T-helper 9 cell (primary cell): ENCODE measurements at places on chromosomes 1 and 21.

GRCh38 chr1:110393691-110394492, 3.1 kb upstream of the SLC16A4 start:
- no peak for DNase-seq

- DNase-seq: no peak
Measured at GRCh38 chr1:116851846-116852245, 57.9 kb upstream of the PTGFRN start.

GRCh38 chr21:35311985-35312384, 262.9 kb upstream of the RUNX1 start:
- no peak for DNase-seq

GRCh38 chr1:152996633-152997400, 4.7 kb upstream of the SPRR3 start:
- no peak for DNase-seq

DNA sequence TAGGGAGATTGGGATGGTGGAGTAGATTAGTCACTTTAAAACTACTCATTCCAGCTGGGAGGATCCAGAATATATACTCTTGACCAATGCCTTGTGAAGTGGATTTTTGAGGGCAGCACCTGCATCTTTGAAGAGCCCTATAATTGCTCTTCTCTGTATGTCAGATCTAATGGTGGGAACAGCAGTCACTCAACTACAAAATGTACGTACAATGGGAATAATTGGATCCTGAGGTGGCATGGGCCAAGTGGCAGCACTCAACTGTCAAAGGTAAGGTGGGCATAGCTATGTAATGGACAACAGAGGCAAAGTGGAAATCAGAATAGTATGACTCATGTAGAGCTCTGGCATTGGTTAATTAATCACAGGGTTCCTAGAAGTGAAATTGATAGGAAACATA, 51.6 kb upstream of the KIAA0040 start:
- no peak for DNase-seq

DNA sequence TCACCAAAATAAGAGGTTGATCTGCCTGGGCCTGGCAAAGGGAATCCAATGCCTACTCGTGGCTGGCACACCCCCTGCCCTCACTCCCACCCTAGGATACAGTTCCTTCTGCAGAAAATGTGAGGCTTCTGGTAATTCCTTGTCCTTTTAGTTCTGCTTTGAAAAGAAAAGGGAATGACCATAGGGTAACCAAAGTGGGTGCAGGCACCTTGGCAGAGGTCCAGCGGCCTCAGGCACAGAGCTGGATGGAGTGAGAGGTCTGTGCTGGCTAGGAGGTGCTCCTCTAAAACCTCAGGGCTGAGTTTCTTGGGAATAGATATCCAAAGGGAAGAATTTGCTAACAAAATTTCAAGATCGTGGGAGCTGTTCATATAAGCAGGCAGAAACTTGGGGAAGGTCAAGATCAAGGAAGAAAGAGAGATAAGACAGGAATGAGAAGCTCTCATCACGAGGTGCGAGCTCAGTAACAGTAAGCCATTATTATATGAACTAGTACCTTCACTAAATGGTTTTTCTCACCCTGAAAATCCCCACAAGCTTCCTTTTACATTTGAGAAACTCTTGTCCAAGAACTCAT, 293.1 kb upstream of the LYPLAL1 start:
- no peak for DNase-seq

GRCh38 chr1:227559926-227560325, 3.4 kb upstream of the ZNF678 start:
- no peak for DNase-seq

- peak; percentile 23 for DNase-seq
Measured at GRCh38 chr1:154609398-154610380, 1.7 kb upstream of the ADAR start.

DNA sequence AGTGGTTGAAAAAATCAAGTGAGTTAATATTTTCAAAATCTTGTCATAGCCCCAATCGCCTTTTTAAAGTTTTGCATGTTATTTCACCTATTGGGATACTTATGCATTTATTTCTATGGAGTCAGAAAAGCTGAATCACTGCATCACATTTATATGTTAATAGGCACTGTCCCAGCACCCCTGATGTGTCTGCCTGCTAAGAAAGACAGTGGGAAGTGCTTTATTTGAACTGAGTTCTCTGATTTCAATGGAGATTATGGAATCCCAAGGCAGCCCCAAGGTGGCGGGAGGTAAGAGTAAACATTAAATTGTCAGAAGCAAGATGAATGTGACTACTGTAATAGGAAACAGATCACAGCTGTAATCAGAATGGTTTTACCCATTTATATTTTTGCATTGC, 2225.7 kb downstream of the NCAM2 start:
- no peak for DNase-seq
